ENCODE measurements at places on chromosomes 1 and 21.

DNA sequence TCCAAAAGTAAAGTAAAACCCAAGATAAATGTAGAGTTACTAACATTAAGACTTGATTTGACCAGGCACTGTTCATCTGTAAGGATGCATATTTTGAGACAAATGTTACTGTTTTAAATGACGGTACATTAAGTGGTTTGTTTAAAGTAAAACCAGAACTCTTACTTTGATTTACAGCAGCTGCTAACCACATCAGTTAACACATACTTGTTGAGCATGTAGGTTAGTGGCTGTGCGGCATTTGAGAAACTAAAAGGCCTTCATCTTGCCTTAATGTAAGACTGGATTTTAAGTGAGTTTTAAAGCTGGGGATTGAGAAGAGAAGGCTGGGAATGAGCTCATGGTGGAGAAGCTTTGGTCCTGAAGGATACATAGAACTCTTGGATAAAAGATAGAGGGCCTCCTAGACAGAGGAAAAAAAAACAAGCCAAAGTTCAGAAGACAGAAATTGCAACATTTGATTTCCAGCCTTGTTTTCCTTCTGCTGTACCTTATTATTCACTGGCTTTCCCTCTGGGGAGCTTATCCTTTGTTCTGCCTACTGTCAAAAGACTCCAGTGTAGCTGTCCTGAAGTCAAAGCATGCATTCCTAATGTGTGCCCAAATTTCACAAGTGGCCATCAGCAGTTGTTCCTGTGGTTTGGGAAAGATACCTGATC lies 66.6 kb downstream of the MTR start:
- DNase-seq, result no peak

DNA sequence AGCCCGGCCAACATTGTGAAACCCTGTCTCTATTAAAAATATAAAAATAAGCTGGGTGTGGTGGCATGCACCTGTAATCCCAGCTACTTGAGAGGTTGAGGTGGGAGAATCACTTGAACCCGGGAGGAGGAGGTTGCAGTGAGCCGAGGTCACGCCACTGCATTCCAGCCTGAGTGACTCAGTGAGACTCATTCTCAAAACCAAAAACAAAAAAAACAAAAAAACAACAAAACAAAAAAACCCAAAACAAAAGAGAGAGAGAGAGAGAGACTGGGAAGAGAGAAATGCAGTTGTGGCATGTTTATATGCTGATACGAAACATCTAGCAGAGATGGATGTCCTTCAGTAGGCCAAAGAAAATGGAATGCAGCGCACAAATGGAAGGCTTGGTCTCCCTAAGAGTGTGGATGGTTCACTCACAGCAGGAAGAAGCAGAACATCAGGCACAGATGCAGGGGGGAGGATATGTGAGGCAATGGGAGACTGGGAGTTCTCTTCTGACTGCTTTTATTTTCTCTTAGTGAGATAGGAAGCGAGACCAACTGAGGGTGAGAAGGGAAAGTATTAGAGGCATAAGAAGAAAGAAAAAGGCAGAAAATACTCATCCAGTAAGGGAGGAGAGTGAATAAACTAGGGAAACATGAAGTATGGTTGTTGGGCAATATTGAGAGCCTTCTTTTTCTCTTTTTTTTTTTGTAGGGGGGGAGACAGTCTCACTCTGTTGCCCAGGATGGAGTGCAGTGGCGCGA lies 16.0 kb downstream of the THEM4 start:
- DNase-seq, result no peak

DNA sequence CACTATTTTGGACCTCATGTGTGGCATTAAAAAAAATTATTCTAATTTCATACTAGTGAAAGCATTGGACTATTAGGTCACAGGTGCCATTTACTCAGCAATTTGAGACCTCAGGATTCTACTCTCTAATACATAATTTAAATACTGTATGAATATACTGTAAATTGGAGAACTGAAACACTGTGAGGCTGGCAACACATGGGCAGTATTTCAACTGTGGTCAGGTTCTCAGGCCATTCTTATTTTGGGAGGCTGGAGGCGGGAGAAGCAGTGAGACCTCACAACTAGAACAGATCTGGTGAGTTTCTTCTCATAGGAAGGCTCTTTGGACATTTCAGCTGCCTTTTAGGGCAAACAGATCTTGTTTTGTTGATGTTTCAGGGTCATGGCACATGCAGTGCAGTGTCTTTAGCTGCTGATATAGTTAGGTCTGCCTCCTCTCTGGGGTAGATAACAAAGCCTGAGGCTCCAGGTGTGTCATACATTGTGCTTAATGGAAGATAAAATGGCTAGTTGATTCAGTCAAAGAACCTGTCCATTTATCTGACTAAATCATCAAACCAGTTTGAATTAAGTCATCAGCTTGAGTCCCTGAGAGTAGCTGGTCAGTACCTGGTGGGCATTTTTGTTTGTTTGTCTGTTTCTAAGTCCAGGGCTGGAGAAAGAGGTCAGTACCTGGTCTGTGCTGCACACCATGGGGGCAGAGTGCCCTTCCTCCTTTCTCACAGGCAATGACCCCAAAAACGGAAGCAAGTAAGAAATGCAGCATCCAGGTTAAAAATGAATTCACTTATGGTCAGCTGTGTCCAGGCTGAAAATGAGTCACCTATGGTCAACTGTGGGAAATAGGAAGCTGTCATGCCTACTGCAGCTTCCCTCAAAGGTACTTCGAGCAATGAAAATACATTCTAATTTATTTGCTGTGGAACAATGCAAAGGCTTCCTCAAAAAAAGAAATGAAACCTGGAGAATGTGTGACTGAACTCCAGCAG lies 216.2 kb downstream of the SDCCAG8 start:
- no peak for DNase-seq

DNA sequence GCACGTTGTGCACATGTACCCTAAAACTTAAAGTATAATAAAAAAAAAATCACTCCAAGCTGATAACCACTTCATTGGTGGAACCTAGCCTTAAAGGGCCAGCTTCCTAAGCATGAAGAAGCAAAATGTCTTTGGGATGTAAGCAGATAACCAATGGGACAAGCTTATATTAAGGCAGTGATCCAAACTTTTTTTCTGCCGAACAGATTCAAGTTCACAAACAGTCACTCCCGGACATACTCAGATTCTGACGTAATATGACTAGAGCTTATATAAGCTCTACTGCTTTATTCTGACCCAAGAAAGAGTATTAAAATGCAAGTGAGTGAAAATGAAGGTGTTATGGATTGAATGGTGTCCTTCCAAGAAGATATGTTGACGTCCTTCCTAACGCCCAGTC lies 44.9 kb upstream of the HIVEP3 start:
- no peak for DNase-seq

- no peak for DNase-seq
Observed at GRCh38 chr1:84800090-84801073, 92.6 kb downstream of the LPAR3 start.

GRCh38 chr21:15825700-15826099 lies 95.9 kb downstream of the USP25 start:
- no peak for DNase-seq

- DNase-seq, result no peak
Observed at GRCh38 chr1:24551290-24551959, 4.5 kb upstream of the NCMAP start.

- no peak for DNase-seq
Observed at GRCh38 chr1:160419838-160420169, 19.4 kb downstream of the VANGL2 start.

GRCh38 chr1:212477680-212478466 lies 45.2 kb downstream of the NENF start:
- no peak for DNase-seq

DNA sequence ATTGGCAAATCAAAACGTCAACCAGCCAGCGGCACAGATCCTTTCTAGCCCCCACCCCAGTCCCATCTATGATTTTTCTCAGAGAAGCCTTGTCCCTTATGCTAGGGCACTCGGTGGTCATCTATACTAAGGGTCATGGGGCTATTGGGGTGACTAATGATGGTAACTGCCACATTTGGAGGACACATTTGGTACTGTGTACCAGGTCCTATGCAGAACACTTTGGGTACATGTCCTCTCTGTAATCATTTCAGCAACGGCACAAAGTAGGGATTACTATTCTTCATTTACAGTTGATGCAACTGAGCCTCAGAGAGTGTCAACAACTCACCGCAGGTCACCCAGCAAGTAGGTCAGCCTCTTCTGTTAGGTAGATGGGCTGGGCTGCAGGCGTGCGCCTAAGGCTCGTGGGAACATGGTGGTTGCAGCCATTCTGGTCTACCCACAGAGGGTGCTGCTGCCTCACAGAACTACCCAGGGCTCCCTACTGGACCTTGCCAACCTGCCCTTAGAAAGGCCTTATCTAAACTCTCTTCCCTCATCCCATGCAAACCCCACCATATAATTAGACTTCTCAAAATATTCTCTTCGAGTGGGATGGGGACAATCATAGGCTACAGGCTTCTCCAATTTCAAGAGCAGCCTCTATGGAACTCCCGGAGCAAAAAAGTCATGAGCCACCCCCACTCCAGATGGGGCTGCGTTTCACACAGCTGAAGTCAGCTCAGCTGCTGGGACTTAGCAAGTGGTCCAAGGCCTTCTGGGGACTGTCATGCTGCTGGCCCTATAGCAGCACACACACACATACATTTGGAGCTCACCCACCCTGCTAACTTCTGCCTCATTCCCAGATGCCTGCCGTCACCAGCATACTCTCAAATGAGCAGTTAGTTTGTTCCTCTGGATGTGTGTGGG lies 5.8 kb upstream of the SDHB start:
- peak; percentile 58 for DNase-seq

DNA sequence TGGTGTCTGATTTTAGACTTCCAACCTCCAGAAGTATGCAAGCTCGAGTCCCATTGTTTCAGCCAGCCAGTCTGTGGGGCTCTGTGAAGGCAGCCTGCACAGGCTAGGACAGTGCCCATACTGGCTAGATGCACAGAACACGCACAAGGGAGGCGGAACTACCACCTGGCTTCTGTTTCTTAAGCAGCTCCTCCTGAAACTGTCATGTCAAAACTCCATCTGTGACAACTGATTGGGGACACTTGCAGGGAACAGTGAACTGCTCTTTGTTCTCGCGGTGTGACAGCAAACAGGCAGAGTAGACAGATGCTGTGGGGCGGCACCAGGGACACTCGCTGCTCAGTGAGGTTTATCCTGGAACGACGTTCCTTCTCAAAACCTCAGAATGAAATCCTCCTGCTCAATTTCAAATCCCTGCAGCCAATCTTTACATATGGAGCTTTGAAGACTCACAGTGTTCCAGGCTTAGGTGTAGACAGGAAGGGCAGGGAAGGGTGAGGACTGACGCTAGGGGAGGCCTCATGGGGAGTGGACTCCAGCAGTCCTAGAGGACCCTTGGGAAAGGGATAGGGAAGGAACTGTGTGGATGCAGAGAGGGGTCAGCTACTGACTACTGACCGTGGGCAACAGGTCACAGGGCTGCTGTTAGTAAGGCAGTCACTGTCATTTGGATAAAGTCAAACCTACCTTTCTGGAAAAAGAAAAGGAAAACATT lies 73.8 kb downstream of the ERG start:
- no peak for DNase-seq

- DNase-seq, result no peak
Observed at GRCh38 chr1:178055779-178056471, 38.0 kb upstream of the RASAL2 start.

DNA sequence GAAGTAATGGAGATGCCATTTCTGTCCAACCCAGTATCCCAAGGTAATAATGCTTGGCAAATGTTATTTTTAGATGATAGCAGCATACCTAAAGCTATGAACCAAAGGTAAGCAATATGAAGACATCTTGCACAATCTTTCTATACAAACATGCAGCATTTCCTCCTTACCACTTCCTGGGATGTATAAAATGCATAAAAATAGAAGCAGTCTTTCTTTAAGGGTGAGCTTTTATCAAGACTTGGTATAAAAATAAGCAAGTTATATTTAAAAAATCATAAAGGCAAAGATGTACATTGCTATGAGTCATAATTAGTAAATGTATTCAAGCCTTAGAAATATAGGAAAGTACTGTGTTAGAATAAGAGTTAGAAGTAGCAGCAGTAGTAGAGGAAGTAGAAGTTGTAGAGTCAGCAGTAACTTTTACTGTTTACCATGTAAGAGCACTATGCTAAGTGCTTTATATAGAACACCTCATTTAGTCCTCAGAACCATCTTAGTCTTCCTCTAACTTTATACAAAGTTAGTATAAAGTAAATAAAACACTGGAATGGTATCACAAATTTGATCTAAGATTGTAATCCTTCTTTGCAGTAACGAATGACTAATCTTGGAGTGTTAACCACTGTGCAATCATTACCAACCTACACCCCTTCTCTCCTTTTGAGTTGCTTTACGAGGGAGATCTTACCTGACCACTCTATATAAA lies 371.3 kb downstream of the VAV3 start:
- DNase-seq, result no peak

GRCh38 chr1:39214998-39215873 lies 10.7 kb downstream of the MACF1 start:
- peak; percentile 59 for DNase-seq

DNA sequence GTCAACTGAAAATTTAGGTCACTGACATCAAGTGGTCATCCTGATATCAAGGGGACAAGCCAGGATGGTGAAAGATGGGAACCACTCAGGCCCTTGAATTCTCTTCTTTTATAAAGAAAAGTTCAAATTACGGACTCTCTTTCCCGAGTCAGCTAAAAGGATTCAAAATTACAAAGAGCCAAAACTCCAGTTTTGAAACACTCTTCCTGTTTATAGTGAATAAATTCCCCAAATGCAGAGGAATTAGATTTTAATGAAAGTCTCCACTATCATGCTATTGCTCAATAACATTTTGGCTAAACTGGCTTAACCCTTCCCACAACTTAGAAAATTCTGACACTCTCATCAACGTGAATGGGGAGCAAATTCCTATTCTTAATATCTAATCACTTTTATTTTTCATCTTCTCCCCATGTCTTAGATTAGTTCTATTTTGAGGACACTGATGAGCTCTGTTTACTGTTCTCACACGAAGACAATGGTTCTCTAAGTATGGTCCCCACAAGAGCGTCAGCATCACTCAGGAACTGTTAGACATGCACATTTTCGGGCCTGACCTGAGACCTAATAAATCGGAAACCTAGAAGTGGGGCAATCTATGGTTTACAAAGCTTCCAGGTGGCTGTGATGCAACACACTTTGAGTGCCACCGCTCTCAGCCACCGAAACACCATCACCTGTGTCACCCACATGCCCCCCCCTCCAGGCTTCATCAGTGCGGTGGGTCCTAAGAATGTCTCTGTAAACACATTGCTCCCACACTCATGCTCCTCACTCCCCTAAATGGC lies 64.4 kb upstream of the TIAM1 start:
- no peak for DNase-seq

DNA sequence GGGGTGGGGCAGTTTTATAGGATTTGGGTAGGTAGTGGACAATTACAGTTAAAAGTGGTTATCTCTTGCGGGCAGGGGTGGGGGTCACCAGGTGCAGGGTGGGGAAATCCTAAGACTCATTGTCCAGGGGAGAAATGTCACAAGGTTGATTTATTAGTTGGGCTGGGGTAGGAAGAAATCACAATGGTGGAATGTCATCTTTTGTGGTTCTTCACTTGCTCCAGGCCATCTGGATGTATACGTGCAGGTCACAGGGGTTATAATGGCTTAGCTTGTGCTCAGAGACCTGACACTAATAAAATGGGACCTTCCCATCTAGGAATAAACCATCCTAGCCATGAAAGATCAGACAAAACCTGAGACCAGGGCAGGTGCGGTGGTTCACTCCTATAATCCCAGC lies 11.5 kb downstream of the TEX46 start:
- no peak for DNase-seq

- DNase-seq, result no peak
Observed at GRCh38 chr21:14900058-14900457, 164.7 kb downstream of the NRIP1 start.

- DNase-seq, result no peak
Observed at GRCh38 chr1:56645677-56646305, 677 bp downstream of the PRKAA2 start.

GRCh38 chr1:179043266-179043665 lies 17.6 kb downstream of the FAM20B start:
- no peak for DNase-seq

- no peak for DNase-seq
Observed at GRCh38 chr1:248823517-248824001, 2.2 kb downstream of the SH3BP5L start.

Measured in GDM1 (cell line).